ENCODE measurements at places on chromosomes 5 and 9. TPM values are rescaled to one million over a fixed set of nuclear protein-coding genes. Genes with fewer than 3 reads are reported as not detected.

GRCh38 chr9:16619914-16620520, 250.5 kb downstream of the BNC2 start:
- no peaks in the 10 kb centered on the region for H3K27me3 ChIP-seq
- no peaks in the 10 kb centered on the region for H3K36me3 ChIP-seq

DNA sequence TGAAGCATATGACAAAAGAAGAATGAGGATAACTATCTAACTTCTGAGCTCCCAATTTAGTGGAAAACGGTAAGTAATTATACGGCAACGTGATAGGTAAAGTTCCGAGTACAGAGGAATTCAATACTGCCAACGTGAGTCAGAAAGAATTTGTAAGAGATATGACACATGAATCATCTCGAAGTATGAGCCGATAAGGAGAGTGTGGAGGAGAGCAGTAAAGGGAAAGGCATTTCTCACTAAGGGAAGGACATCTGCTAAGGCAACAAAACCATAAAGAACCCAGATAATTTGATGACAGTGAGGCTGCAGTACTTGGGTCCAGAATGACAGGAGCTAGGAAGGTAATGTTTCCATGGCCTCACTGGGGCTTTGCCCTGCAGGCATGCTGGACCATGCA, 11.0 kb downstream of the MPDZ start:
- H3K4me1 ChIP-seq, result peaks cover 12% of the 10 kb centered on the region
- no peaks in the 10 kb centered on the region for H3K27me3 ChIP-seq
- no peak overlapping the region for H3K4me3 ChIP-seq
- H3K36me3 ChIP-seq, result no peaks in the 10 kb centered on the region

- H3K4me3 ChIP-seq, result no peak overlapping the region
- no peak for DNase-seq
- H3K27me3 ChIP-seq, result no peaks in the 10 kb centered on the region
- no peaks in the 10 kb centered on the region for H3K36me3 ChIP-seq
- H3K27ac ChIP-seq, result no peak overlapping the region
Observed at GRCh38 chr5:167720259-167720658, 571.2 kb upstream of the WWC1 start.

GRCh38 chr5:132829742-132830435, 558 bp downstream of the SHROOM1 start:
- no peaks in the 10 kb centered on the region for H3K36me3 ChIP-seq
- no peaks in the 10 kb centered on the region for H3K27me3 ChIP-seq
- H3K27ac ChIP-seq, result peak overlapping the region; percentile 86
- peaks cover 10% of the 10 kb centered on the region for H3K4me1 ChIP-seq
- H3K4me3 ChIP-seq, result peak overlapping the region; percentile 71

DNA sequence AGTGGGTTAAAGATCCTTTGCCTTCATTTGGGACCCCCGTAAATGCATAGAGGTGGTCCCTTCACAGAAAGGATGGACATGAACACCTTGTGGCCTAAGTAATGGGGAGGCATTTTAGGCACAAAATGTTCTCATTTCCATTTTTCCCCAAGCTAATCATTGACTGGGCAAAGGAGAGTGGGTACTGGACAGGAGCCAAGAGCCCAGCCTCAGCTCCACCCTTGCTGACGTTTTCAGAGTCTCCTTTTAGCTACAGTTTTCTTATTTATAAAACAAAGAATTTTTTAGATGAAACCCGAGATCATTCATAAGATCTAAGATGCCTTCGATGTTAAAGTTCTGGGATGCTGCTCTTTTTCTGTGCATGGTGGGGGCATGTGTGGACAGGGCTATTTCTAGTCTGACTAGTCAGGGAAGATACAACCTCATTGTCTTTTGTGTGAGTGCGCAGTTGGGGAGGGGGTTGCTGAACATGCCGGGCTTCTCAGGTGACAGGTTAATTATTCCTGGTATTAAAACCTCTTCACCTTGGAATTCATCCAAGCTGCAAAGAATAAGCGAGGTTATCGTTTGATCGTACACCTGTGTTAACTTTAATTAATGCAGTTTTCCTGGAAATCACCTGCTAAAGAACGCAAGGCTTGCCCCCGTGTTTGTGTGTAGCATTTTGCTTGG, 48.4 kb downstream of the ADAMTS16 start:
- DNase-seq, result no peak
- no peaks in the 10 kb centered on the region for H3K4me1 ChIP-seq

DNA sequence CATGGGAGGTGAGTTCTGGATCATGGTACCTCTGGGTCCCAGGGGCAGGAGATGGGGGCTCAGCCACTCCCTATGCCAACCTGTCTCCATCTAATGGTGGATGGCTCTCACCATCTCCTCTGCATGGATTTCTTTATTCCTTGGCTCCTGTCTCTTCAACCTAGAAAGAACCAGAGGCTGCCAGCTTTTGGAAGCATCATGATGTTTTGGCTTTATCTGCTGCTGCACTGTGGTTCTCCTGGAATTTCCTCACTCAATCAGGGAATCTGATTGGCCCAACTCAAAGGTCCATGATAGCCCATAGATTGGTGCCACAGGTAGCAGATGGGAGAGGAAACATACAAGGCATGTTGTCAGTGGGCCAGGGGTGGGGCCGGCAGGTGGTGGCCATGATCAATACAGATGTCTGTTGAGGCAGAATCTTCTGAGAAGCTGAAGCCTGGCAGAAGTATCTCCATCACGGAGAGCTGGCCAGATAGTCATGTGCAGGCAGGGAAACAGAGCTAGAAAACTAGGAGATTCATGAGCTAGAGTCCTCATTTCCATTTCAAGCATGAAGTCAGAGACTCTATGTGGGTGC, 158.2 kb downstream of the MACROH2A1 start:
- no peak overlapping the region for H3K27ac ChIP-seq
- no peaks in the 10 kb centered on the region for H3K27me3 ChIP-seq
- H3K4me1 ChIP-seq, result peaks cover 29% of the 10 kb centered on the region
- H3K36me3 ChIP-seq, result no peaks in the 10 kb centered on the region
- no peak for DNase-seq

- no peaks in the 10 kb centered on the region for H3K27me3 ChIP-seq
- H3K27ac ChIP-seq, result peak overlapping the region; percentile 41
- H3K4me1 ChIP-seq, result no peaks in the 10 kb centered on the region
- no peaks in the 10 kb centered on the region for H3K36me3 ChIP-seq
Observed at GRCh38 chr5:164335837-164336236, 830.4 kb downstream of the MAT2B start.

DNA sequence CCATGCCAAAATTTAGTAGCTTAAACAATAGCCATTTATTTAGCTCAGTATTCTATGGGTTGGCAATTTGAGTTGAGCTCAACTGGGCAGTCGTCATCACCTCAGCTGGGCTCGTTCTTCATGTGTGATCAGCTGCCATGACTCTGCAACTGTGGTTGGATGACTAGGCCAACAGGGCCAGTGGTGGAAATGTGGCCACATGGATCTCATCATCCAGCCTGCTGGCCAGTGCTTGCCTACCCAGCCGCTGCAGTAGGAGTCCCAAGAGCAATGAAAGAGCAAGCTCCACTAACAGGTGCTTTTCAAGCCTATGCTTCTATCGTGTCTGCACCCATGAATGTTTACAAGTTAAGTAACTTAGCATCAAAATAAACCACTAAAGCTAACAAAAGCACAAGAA, 158.0 kb downstream of the ATPSCKMT start:
- H3K27me3 ChIP-seq, result no peaks in the 10 kb centered on the region
- H3K27ac ChIP-seq, result no peak overlapping the region
- no peaks in the 10 kb centered on the region for H3K36me3 ChIP-seq
- no peaks in the 10 kb centered on the region for H3K4me1 ChIP-seq

DNA sequence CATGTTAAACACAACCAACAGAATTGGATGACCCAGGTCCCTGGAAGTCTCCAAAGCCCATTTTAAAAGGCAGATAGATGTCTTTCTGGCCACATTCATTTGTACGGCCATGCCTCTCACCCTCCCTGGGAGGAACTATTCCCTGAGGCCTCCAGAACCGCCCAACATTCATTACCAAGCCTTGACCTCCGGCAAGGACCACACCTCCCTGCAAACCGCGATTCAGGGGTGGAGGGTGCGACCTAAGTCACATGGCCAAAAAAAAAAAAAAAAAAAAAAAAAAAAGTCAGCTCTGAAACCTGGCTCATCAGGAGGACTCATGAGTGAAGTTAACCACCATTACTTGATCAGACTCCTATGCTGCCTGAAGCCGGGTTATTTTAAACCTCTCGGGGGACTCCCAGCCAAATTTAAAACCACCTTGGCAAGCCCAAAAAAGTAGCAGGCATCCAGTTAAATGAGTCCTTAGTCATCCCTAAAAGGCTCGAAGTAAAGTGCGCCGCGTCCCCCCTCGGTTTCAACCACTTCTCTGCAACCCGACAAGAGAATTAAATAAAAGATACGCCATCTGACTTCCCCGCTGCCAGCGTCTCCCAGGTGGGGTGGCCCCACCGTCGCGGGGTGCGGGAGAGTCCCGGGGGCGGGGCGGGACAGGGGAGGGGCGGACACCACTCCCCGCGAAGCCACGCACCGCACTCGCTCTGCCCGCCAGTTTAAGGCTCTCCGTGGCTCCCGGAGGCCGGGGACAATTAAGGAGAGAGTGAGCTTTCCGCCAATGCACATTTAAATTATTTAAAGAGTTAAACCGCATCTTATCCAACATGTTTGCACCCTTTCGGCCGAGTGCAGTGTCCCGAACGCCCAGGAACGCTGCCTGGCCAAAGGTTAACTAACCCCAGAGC, 2.3 kb downstream of the KLF9 start:
- H3K4me1 ChIP-seq, result peaks cover 7% of the 10 kb centered on the region
- H3K36me3 ChIP-seq, result no peaks in the 10 kb centered on the region
- peak overlapping the region; percentile 96 for H3K27ac ChIP-seq
- DNase-seq, result peak; percentile 62

- peak; percentile 72 for DNase-seq
- H3K27ac ChIP-seq, result peak overlapping the region; percentile 10
- no peaks in the 10 kb centered on the region for H3K27me3 ChIP-seq
- no peaks in the 10 kb centered on the region for H3K36me3 ChIP-seq
- no peak overlapping the region for H3K4me3 ChIP-seq
Observed at GRCh38 chr5:174972291-174972690, 247.9 kb downstream of the MSX2 start.

- H3K4me3 ChIP-seq, result no peak overlapping the region
- H3K27ac ChIP-seq, result no peak overlapping the region
- no peaks in the 10 kb centered on the region for H3K36me3 ChIP-seq
- peaks cover 11% of the 10 kb centered on the region for H3K4me1 ChIP-seq
- H3K27me3 ChIP-seq, result no peaks in the 10 kb centered on the region
Observed at GRCh38 chr5:74100268-74100665, 474.3 kb downstream of the ARHGEF28 start.

DNA sequence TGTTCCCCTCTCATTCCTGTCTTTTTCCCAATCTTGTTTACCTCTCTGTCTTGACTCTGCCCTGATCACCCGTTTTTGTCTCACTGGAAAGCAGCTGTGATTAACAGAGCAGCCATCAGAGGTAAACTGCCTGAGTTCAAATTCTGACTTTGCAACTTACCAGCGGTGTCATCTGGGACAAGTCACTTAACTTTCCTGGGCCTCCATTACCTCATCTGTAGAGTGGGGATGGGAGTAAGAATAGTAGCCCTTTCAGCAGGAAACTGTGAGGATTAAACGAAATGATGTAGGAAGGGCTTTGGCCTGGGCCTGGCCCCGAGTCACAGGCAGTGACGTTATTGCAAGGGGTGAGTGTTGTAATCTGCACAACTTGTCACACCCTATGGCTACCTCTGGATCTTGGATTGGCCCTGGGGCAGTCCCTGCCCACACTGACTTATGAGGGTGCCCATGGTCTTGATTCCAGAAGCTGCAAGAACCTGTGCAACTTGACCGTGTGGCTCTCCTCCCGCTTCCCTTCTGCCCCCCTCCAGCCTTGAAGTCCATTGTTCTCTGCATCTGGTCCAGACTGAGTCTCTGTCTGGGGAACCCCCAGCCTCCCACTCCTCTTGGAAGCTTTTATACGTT, 657 bp upstream of the PCDH12 start:
- no peak overlapping the region for H3K4me3 ChIP-seq
- no peaks in the 10 kb centered on the region for H3K27me3 ChIP-seq
- H3K36me3 ChIP-seq, result no peaks in the 10 kb centered on the region
- H3K4me1 ChIP-seq, result no peaks in the 10 kb centered on the region

DNA sequence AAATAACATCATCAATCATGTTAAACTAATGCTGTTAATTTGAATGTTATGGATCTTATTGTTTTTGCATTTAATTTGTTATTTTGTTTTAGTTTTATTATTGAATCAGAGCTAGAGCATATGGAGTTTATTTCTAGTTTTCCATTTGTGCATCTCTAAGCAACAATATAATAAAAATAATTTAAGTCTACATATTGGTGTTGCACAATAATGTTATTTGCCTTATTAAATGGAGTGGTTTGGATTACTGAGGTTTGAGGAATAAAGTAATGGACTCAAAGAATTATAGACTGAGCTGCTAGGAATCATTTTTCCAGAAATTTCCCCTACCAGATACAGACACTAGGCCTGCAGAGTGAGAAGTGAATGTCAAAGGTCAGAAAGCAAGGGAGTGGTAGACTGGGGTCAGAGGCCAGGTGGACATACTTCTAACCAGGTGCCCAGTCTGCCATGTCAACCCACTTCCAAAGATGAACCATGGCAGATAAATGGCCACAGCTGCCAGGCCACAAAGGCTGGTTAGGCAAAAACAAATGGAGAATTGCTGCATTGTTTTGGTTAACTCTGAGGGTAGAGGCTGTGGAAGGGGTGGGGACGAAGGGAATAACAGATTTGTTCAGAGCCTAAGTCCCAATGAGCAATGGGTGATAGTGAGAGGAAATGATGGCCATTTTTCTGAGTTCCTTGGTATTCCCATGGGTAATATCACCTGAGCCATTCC, 113.1 kb downstream of the FBXL7 start:
- H3K27ac ChIP-seq, result no peak overlapping the region
- no peak for DNase-seq
- H3K36me3 ChIP-seq, result no peaks in the 10 kb centered on the region
- no peaks in the 10 kb centered on the region for H3K27me3 ChIP-seq
- H3K4me1 ChIP-seq, result no peaks in the 10 kb centered on the region
- H3K4me3 ChIP-seq, result no peak overlapping the region

GRCh38 chr5:19229179-19229835, 758.7 kb downstream of the CDH18 start:
- H3K27me3 ChIP-seq, result no peaks in the 10 kb centered on the region
- no peaks in the 10 kb centered on the region for H3K4me1 ChIP-seq
- DNase-seq, result no peak
- H3K27ac ChIP-seq, result no peak overlapping the region

DNA sequence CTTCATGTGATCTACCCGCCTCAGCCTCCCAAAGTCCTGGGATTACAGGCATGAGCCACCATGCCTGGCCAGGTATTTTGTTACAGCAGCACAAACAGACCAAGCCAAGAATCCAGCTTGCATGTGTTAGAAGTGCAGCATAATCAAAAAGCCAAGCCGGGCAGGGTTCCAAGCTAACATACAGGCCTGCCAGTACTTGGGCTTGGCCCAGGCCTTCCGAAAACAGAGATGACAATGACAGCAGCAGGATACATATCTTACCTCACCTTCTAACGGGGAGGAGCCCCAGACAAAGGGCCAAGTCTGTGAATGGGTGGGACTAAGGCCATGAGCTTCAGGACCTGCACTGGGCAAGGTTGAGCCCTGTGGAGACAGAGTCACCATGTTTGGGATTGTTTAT, 91.4 kb upstream of the ZNF462 start:
- no peaks in the 10 kb centered on the region for H3K36me3 ChIP-seq
- H3K27ac ChIP-seq, result no peak overlapping the region
- no peaks in the 10 kb centered on the region for H3K27me3 ChIP-seq

- DNase-seq, result no peak
- H3K27ac ChIP-seq, result no peak overlapping the region
- no peaks in the 10 kb centered on the region for H3K27me3 ChIP-seq
- H3K4me1 ChIP-seq, result peaks cover 27% of the 10 kb centered on the region
- no peak overlapping the region for H3K4me3 ChIP-seq
- H3K36me3 ChIP-seq, result no peaks in the 10 kb centered on the region
Observed at GRCh38 chr5:154242442-154242841, 51.9 kb downstream of the GALNT10 start.

CDHR2 gene
- total RNA-seq, result 24.8 TPM

SOWAHA gene
- 14.4 TPM for total RNA-seq

HEMGN gene
- not detected for total RNA-seq

P4HA2 gene
- 139 TPM for total RNA-seq

SPATA31E1 gene
- 0.08 TPM for total RNA-seq

FAM170A gene
- total RNA-seq, result not detected

FOXD4L4 gene
- total RNA-seq, result 0.12 TPM

HAVCR1 gene
- total RNA-seq, result 9.5 TPM

PURA gene
- 11.9 TPM for total RNA-seq

ORM2 gene
- 52.0 TPM for total RNA-seq

Data from hepatocyte (in vitro differentiated cells).